ENCODE measurements at places on chromosomes 1 and 21.

- DNase-seq, result no peak
These were observed 57.8 kb upstream of the SIPA1L2 start for GRCh38 chr1:232687728-232688127.

GRCh38 chr1:164971921-164972415 lies 384.5 kb downstream of the LMX1A start:
- no peak for DNase-seq

DNA sequence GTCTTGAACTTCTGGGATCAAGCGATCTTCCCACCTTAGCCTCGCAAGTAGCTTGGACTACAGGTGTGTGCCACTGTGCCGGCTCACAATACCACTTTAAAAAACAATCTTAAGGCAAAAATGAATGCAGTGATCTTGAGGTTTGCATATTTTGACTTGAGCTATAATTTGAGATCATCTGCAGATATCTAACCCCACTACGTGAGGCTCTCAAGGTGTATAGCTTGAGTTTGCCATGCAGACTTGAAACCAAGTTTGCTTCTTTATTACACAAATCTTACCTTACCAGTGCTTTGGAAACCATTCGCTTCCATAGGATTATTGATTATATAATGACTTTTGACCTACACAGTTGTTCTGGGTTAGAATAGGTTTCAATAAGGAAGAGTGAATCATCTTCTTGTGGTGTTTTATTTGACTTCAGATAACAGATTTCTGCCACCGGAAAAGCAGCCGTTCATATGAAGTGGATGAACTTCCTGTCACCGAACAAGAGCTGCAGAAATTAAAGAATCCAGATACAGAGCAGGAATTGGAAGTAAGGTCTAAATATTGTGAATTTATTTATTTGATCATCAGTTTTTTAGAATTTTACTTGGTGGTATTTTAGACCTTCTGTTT lies 155.1 kb downstream of the VPS13D start:
- DNase-seq, result no peak

DNA sequence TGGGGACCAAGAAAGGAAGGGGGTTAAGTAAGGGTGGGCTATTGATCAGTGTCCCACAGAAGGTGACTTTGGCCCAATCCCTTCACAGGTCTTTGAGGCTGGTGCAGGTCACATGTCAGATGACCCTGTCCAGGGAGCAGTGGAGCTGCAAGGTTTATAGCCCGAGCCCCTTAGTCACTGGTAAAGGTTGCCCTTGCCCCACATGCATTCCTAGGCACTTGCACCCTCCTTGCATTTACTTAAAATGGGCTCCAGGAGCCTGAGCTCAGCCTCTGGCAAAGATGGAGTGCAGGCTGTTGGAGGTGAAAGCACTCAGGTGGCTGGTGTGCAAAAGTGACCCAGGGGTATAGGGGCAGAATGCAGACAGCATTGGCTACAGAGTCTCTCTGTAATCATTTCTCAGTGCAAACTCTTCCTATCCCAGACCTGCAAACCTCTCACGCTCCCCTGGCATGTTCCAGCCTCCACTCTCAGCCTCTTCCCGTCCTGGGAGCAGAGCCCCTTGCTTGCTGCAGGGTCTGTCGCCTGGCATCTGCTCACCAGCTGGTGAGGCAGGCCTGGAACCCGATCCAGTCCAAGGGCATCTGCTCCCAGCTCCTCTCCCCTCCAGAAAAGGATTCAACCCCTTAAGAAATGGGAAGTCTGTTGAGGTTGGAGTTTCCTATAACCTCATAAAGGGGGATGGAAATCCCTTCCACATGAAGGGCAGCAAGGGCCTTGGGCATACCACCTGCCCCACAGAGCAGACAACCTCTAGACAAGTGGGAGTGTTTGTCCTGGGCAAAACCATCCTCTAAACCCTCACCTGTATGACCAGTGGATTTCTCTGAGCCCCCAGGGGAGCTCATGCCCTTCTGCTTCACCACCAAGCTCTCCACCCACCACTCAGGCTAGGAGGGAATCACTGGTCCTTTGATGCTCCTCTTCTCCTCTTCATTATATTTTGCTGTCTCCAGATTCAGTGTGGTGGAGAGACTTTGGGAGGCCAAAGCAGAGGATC lies 23.1 kb upstream of the PTPRF start:
- no peak for DNase-seq

DNA sequence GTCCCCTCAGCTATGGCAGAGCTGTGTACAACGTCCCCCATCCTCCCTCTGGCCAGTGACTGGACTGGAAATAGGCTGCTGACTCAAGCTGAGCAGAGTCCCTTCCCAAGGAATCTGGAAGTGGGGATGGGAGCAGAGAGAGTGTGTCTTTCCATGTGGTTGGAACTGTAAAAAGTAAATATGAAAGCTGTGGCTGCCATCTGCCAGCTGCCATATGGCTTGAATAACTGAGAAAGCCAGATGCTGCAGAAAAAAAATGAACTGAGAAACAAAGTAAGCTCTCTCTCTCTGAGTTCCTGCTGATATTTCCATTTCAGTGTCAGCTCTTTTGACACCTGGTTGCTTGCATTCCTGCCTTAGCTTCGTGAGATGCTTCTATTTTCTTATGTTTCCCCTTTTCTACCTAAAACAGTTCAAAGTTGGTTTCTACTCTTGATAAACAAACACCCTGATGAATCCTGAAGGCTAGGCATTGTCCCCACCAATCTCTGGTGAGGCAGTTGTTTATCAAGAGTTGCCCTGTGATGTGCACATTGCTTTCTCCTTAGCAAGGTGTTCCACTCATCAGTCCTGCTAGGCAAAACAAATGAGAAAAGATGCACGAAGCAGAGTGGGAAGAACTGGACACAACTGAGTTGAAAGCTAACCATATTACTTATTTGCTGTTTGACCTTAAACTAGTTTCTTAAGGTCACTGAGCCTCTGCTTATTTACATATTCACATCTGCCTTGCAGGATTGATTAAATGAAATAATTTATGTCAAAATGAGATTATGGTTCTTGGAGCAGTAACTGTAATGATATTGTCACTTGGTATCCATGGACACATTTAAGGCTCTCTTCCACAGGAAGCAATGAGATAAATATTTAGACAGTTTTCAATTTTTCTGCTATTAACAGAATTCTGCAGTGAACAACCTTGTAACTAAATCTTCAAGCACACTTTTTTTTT lies 16.6 kb upstream of the DR1 start:
- DNase-seq, result no peak

- DNase-seq, result no peak
These were observed 38.9 kb downstream of the DR1 start for GRCh38 chr1:93384656-93385055.

DNA sequence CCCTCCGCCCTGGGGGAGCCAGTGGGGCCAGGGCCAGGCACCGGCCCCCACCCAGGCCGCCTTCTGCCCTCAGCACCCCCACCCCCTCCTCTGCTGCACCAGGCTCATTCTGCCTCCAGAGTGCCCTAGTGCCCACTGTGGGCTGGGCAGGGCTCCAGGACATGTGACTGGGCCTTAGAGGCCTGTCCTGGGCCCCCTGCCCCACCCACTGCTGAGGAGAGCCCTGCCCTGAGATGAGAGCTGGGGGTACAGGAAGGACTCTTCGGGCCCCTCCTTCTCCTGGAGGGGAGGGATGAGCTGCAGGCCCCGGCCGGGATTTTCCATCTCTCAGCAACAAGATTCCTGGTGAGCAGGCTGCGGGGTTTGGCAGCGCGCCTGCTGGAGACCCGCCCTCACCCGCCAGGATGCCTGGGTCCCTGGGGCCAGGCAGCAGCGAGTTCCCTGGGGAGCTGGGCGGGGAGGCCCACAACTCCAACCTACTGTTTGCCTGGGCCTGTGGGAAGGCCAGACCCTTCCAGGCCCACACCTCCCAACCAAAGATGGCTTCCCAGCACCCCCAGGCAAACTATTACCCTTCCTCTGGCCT lies 14.0 kb downstream of the AHDC1 start:
- DNase-seq, result peak; percentile 60

DNA sequence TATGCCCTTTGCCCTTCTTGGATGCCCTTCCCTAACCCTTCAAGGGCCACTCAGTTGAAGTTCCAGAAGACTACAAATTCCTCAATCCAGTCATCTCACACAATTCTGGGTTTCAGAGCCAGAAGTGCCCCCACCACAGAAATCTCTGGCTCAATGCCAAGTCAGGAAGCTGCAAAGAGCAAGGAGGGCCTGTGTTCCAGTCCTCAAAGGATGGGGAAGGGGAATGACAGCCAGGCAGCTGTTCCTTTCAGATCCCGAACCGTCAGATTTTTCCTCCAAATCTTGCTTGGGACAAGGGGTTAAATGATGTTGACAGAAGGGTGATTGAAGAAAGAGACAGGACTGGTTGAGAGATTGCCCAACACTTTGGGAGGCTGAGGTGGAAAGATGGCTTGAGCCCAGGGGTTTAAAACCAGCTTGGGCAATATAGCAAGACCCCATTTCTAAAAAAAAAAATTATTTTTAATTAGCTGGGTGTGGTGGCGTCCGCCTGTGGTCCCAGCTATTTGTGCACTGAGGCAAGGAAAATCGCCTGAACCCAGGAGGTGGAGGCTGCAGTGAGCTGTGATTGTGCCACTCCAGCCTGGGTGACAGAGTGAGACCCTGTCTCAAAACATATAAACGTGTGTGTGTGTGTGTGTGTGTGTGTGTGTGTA lies 716 bp upstream of the HPDL start:
- no peak for DNase-seq

DNA sequence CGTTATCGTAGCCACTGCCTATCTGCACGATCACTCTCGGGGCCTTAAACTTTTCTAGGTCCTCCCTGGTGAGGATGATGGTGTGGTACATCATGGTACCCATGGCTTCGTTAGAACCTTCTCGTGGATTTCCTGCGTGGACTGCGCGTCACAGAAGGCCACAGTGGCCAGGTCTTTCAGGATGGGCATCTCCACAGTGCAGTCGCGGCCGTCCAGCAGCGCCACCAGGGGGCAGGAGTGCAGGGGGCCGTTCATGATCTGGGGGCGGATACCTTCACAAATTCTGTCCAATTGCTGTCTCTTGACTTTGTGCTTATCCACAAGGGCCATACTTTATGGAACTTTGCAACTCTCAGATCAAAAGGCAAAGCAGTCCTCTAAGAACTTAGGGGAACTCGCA lies 69.6 kb downstream of the WLS start:
- no peak for DNase-seq

GRCh38 chr1:162580308-162580707 lies 18.8 kb downstream of the UAP1 start:
- no peak for DNase-seq

DNA sequence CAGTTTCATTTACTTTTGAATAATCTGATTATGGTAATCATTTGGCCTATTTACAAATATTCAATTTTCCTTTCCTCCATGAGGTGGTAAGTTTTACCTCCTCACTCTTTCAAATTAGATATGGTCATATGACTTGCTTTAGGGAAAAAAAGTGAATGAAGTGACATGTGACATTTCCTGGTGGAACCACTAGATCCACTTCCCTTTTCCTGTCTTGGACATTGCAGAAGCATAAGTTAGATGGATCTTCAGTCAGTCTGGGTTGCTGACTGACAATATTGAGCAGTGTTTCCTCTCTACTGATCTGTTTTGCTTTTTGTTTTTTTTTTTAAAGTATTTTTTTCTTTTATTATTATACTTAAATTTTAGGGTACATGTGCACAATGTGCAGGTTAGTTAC lies 481.1 kb upstream of the PTBP2 start:
- DNase-seq, result no peak

DNA sequence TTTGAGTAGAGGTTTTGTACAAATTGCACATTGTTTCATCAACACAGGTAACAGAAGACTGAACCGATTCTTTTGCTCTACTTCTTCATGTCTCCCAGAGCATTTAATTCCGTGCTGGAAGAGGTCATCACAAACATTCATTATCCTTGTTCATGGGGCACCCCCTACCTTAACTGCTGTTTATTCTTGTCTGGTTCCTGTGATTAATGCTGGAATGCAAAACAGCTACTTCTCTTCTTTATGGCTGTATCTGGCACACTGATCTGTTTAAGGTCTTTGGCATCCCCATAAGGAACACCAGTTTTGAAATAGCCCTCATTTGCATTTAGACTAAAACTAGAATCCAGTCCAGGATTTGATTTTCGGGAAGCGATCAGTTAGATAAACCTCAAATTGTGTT lies 42.2 kb downstream of the NTNG1 start:
- DNase-seq, result no peak

DNA sequence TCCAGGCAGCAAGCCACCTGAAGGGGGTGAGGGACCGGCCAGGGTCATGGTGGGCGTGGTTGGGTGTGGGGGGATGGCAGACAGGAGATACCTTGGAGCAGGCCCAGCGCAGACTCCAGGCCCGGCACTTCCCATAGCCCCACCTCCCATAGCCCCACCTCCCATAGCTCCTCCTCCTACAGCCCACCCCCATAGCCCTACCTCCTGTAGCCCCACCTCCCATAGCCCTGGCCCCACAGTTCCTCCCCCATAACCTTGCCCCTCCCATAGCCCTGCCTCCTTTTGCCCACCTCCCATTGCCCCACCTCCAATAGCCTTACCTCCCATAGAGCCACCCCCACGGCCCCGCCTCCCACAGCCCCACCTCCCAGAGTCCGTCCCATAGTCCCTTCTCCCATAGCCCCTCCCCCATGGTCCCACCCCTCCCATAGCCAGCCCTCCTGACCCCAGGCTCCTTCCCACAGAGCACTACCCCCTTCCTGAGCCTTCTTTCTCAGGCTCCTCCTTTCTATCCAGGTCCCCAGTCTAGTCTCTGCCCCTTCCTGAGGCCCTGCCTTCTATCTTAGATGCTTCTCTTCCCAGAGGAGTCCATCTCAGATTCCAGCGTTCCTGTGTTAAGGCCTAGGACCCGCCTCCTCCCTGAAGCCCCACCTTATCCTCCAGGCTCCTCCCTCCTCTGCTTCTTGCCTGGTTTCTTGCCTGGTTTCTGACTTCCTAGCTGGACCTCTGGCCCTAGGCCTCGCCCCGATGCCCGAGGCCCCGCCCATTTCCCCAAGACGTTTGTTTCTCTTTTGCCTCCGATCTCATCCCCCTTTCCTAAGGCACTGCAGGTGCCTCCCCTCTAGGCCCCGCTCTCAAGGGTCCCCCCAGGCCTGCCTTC lies 46.8 kb downstream of the PTPRU start:
- no peak for DNase-seq

Data from left cardiac atrium (tissue), 4 donors.